Activated naive CD4-positive, alpha-beta T cell treated with Interleukin-2 at 50 U/mL for 16 hours (primary cell): ENCODE measurements at places on chromosomes 3 and 15.

DNA sequence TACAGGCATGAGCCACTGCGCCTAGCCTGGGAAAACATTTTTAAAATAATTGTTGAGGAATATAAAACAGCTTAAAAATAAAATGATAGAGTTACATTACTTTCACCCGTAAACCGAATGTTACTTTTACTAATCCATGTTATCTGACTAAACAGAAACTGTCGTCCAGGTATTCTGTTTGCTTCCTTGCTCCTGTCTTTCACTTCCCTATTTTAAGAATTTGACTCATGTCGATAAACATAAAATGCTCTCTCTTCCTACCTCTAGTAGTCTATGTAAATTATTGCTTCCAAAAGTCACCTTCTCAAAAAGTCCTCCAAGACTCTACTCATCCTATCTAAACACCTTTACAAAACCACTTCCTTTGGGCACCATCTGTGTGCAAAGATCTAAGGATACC lies 216.4 kb downstream of the RBMS3 start:
- DNase-seq = no peak

DNA sequence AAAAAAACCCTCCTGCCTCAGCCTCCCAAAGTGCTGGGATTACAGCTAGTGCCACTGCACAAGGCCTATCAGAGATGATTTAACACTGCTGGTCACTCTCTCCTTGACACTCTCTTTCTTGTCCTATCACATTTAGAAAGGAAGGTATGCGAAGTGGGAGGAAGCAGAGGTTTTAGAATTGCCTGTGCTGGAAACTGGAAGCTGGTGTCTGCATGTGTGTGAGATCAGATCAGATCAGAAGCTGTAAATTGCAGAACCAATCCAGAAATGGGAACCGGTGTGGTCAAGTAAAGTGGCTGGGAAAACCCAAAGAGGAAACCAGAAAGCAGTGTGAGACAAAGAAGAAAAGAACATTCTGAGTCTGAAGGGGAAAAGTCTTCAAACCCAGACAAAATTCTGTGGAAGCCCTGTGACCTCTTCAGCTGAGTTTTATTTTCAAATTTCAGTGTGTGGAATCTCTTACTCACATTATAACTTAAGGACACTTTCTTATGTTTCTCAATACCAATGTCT lies 2.8 kb downstream of the EFHB start:
- DNase-seq = peak; percentile 40

- DNase-seq = no peak
These were observed 32.4 kb downstream of the BTD start for GRCh38 chr3:15633766-15634598.

DNA sequence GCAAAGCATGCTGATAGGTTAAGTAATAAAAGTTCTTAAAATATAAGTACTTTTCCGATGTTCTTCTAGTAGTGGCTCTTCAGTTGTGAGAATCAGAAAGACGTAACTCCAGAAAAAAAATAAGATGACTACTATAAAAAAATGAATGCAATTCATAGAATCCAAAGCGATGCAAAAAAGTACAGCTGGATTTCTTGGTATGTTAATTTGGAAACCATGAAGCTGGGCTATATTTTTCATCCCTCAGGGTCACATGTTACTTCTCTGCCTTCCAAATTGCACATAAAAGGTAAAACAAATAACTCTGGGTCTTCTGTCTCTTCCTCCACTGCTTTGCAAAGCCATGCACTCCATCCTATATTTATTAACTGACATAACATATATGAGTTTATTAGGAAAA lies 843.9 kb upstream of the DPPA4 start:
- no peak for DNase-seq
